ENCODE measurements at places on chromosomes 12 and 14. TPM values are rescaled to one million over a fixed set of nuclear protein-coding genes. Genes with fewer than 3 reads are reported as not detected.

GRCh38 chr14:56474419-56475022 lies 105.1 kb upstream of the TMEM260 start:
- no peak for DNase-seq

- no peak for DNase-seq
Measured at GRCh38 chr12:19183121-19183838, 53.7 kb downstream of the PLEKHA5 start.

- no peak for DNase-seq
Measured at GRCh38 chr12:6124411-6125309, at the start of gene VWF. TSS of gene VWF (minus strand) at chr12:6124670. CDS start at chr12:6123196, 1,474 bp downstream.

DNA sequence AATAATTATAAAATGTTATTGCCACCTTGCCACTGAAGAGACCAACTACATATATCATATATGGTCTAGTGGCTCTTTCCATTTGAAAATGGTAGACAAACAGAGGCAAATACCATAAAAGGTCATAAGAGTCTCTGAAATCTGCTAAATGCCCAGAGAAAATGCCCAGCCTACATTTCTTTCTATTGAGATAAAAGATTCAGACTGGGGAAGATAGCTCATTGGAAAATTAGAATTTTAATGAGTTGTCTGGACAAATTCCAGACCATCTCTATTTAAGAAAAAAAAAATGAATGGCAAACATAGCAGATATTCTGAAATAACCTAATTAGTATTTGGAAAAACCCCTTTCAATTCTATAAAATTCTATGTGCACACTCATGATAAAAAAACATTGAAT lies 79.9 kb upstream of the BBS10 start:
- no peak for DNase-seq

- DNase-seq, result no peak
Measured at GRCh38 chr14:28102001-28102400, 664.6 kb upstream of the FOXG1 start.

The WNT1 gene
- total RNA-seq, result 1.8 TPM

The GPRC5D gene
- not detected for total RNA-seq

The TAS2R46 gene
- 1.6 TPM for total RNA-seq

The ADCY6 gene
- total RNA-seq, result not detected

Measured in CD4-positive, alpha-beta T cell (primary cell).